Brain (organoid and tissue), 16 donors: ENCODE measurements at places on chromosomes 16 and 17.
A peak's percentile ranks its signal among the peaks of the same experiment; 100 is the strongest.

GRCh38 chr16:3673676-3674377 lies 19.3 kb downstream of the DNASE1 start:
- DNase-seq: no peak

DNA sequence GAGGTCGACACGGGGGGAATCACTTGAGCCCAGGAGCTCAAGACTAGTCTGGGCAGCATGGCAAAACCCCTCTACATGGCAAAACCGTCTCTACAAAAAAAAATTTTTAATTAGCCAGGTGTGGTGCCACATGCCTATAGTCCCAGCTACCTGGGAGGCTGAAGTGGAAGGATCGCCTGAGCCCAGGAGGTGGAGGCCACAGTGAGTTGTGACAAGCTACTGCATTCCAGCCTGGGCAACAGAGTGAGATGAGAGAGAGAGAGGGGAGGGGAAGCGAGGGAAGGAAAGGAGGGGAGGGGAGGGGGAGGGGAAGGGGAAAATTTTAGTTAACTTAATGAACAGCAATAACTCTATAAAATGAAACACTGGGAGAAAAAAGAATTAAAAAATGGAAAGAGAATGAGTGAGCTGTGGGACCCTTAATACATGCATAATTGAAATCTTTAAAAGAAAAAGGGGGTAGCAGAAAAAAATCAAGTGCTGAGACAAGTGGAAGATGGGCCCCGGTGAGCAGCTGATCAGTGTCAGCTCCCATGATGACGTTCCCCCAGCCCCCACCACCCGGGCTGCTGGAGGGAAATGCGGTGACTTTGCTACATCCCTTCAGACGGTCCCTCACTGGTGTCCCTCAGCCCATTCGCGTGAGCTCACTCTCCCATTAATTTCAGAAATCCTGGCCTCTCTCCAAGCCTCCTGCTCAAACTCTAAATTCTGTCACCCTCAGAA lies 2.7 kb downstream of the ASGR2 start:
- DNase-seq: no peak

- no peak for DNase-seq
Measured at GRCh38 chr17:78674156-78674555, 97.0 kb upstream of the DNAH17 start.

DNA sequence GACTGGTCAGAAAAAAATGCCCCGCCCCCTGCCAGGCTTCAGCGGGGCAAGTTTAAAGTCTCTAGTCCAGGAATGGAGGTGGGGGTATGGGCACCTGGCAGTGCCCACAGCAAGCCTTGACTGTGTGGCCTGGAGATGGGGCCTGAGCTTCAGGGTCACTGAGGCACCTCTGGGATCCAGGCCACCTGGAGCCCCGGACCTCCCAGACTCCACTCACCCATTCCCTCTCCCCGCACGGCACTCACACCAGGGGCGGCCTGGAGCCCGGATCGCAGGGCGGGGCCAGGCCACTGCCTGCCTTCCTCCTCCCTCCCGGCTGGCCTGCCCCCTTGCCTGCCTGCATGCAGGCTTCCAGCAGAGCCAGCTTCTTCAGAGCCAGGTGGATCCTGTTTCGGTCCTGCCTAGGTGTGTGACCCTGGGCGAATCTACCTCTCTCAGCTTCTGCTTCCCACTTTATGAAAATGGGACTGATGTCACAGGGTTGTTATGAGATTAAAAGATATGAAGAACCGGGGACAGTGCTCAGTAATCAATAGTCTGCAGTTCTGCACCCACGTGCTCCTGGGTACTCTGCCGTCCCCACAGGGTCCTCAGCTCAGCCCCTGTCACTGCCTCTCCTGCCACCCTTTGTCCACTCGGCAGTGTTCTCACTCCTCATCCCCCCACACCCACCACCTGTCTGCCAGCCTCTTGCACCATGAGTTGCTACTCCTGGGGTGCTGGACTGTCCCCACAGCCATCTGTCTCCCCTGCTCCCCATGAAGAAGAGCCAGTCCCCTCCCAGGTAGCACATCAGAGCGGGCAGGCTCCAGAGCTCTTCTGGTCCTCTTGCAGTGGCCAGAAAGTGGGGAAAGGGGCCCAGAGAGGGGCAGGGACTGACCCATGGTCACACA lies 1.2 kb upstream of the TCAP start:
- no peak for DNase-seq

DNA sequence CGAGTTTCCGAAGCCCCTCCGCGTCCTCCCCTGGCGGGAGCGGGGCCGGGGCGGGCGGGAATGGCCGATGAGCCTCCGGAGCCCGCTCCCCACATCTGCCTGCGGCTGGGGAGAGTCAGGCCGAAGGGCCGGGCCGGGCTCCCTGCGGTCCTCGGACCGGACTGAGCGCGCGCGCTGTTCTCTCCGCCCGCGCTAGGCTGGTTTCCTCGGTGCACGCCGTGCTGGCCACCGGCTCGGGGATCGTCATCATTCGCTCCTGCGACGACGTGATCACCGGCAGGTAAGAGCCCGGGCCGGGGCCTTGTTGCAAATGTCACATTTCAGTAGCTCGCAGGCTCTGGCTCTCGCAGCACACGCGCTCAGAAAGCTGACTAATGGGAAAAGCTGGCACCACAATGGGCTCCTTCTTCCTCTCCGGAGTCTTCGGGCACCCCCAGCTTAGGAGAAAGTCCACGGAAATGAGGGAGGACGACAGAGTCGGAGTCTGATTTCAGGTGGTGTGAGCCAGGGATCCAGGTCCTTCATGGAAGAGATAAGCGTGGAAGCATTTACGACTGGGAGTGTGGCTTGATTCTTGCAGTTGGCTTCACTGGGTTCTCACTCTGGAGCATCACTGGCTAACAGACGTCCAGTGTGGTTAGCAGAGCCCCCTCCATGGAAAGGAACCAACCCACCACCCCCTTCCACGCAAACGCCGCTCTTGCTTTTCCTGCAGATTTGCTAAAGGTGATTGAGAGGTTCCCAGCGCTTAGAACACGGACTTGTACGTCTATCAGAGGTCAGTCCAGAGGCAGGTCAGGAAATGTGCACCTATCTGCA lies 715 bp downstream of the TLCD3A start:
- peak; percentile 68 for DNase-seq

- DNase-seq: peak; percentile 72
Measured at GRCh38 chr17:50559674-50560184, 786 bp upstream of the CACNA1G start.

GRCh38 chr16:23244122-23244521 lies 58.0 kb upstream of the SCNN1B start:
- no peak for DNase-seq

GRCh38 chr16:14337303-14338191 lies 266.4 kb downstream of the MRTFB start:
- peak; percentile 3 for DNase-seq

GRCh38 chr16:23843143-23843542 lies 7.4 kb downstream of the PRKCB start:
- no peak for DNase-seq

- no peak for DNase-seq
Measured at GRCh38 chr17:52660692-52661091, 502.2 kb upstream of the CA10 start.

- DNase-seq: peak; percentile 58
Measured at GRCh38 chr16:15572329-15573001, 70.5 kb downstream of the MARF1 start.

GRCh38 chr16:53219371-53219770 lies 164.6 kb downstream of the CHD9 start:
- no peak for DNase-seq

DNA sequence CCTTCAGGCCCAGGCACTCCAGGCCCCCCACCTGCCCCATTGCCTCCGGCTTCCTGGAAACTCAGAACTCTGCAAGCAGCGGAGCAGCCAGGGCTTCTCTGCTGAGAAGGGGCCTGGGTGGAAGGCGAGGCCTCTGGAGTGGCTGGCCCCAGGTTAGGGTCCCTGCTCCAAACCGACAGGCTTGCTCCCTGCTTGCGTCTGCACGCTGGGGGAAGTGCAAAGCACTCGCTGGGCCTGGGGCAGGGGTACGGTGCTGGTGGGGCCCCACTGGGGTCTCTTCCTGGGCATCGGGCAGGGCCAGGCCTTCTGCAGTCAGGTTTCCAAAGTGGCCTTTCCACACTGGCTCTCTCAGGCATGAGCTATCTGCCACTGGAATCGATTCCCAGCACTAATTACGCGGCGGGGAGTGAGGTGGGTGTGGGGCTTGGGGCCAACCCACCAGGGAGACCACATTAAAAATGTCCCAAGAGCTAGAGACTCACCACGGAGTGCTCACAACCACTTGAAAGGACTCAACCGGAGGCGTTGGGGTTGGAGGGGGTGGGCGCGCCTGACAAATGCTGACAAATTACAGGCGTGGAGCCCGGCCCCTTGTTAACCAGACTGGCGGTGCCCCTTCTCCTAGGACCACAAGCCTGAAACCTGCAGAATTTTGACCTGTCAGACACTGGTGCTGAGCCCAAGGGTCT lies 17.9 kb downstream of the FAM83G start:
- no peak for DNase-seq

- DNase-seq: no peak
Measured at GRCh38 chr17:59491353-59492090, 73.9 kb upstream of the DHX40 start.

GRCh38 chr17:42893359-42893758 lies 7.2 kb upstream of the G6PC1 start:
- no peak for DNase-seq

DNA sequence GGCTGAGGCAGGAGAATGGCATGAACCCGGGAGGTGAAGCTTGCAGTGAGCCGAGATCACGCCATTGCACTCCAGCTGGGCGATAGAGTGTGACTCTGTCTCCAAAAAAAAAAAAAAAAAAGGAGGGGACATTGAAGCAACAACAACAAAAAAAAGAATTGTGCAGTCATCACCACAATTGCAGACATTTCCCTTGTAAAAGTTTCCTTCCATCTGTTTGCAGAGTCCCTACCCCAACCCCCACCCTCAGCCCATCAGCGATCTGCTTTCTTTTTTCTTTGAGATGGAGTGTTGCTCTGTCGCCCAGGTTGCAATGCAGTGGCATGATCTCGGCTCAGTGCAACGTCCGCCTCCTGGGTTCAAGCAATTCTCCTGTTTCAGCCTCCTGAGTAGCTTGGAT lies 3.7 kb downstream of the MGRN1 start:
- no peak for DNase-seq

GRCh38 chr16:88812513-88813268 lies 963 bp upstream of the APRT start:
- DNase-seq: peak; percentile 55

- DNase-seq: no peak
Measured at GRCh38 chr17:77325577-77326075, 184.9 kb downstream of the SEC14L1 start.

DNA sequence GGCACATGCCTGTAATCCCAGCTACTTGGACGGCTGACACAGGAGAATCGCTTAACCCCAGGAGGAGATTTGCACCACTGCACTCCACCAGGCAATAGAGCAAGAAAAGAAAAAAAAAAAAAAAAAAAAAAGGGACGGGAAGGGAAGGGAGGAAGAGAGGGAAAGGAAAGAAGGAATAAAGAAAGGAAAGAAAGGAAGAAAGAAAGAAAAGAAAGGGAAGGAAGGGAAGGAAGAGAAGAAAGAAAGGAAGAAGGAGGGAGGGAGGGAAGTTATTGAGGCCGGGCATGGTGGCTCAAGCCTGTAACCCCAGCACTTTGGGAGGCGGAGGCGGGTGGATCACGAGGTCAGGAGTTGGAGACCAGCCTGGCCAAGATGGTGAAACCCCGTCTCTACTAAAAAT lies 50.4 kb upstream of the STAC2 start:
- DNase-seq: no peak

- no peak for DNase-seq
Measured at GRCh38 chr16:12341966-12342365, 365.4 kb downstream of the SNX29 start.

DNA sequence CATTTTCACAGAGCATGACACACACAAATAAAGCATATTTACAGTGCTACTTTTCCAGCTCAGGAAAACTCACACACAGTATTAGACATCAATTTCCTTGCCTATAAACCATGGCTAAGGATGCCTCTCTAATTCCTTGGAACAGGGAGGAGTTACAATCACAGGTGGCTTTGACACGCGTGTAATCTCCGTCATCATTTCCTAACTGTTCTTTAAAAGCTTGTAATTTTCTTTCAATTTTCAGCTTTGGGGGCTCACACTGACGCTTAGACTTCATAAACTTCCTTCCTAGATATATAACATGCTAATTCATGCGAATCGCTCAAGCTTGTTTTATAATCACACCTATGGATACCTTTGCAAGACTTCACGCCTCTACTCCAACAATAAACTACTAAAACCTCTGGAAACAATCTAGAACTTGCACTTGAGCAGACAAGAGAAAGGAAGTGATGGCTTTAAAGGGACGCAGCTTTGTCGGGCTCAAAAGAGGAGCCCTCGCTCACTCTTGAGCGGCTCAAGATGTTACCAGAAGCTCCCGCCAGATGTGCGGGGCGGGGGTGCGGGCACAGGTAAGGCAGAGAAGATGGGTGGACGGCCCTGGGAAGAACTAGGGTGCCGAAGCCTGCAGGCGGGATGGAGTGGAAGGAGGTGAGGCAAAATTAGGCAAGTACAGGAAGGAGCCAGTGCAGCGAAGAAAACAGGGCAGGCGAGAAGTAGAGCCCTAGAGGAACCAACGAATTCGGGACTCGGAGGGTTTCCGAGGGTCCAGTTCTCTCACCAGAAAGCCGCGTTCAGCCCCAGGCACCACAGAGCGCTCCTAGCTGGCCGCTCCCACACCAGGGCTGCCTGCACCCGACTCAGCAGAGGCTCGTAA lies 631 bp downstream of the RETREG3 start:
- no peak for DNase-seq

- DNase-seq: no peak
Measured at GRCh38 chr16:66386629-66387622, 20.4 kb downstream of the CDH5 start.

DNA sequence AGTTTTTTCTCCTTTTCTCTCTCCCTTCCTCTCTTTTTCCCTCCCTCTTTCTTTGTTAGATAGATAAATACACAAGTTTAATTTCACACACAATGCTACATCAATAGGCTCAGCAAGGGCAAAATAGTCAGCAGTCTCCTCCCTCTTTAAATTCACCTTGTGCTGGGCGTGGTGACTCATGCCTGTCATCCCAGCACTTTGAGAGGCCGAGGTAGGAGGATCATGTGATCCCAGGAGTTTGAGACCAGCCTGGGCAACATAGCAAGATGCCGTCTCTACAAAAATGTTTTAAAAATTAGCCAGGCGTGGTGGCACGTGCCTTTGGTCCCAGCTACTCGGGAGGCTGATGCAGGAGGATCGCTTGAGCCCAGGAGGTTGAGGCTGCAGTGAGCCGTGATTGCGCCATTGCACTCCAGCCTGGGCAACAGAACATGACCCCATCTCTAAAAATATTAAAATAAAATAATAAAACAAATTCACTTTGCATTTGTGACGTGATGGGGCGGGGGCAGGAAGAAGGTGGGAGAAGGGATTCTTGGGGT lies 27.4 kb downstream of the IL21R start:
- DNase-seq: no peak

DNA sequence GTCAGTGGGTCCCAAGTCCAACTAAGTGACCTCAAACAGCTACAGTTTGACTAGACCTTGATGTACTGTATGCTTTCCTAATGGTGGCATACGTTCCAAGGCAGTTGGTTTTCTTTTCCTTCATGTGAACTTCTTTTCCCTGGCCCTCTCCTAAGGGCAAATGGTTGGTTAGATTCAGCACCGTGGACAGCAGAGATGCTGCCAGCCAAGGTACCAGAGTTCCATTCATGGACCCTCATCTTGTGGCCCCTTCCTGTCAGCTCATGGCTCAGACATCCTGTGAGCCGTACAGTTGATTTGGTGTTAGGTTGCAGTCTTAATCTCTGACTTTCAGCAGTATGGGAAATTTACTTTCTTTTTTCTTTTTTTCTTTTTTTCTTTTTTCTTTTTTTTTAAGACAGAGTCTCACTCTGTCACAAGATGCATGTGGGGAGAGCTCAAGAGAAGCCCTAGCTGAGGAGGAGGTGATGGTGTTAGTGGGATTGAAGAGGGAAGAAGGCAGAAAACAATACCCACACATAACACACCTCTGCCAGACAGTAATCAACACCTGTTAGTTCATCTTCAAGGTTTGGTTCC lies 122.4 kb downstream of the USP31 start:
- DNase-seq: no peak
